ENCODE measurements at places on chromosomes 16 and 17.
A peak's percentile ranks its signal among the peaks of the same experiment; 100 is the strongest.

- DNase-seq: no peak
Measured at GRCh38 chr16:52563767-52564611, 17.0 kb upstream of the TOX3 start.

DNA sequence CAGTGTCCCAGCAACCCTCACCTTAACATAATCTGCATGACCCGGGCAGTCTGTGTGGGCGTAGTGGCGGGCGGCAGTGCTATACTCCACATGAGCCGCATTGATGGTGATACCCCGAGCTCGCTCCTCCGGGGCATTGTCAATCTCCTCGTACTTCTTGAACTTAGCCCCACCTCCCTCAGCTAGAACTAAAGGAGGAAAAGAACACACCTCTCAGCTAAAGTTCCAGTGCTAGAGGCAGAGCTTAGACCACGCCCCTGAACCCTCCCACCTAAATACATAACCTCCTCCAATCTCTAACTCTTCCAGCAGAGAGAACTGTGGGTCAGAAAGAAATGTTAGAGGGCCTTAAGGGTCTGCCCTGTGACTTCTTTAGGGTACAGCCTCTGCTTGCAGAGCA lies 855 bp downstream of the TUFM start:
- no peak for DNase-seq

- no peak for DNase-seq
Measured at GRCh38 chr17:18928628-18929125, 23.3 kb upstream of the SLC5A10 start.

GRCh38 chr17:32880671-32881453 lies 3.9 kb upstream of the MYO1D start:
- no peak for DNase-seq

DNA sequence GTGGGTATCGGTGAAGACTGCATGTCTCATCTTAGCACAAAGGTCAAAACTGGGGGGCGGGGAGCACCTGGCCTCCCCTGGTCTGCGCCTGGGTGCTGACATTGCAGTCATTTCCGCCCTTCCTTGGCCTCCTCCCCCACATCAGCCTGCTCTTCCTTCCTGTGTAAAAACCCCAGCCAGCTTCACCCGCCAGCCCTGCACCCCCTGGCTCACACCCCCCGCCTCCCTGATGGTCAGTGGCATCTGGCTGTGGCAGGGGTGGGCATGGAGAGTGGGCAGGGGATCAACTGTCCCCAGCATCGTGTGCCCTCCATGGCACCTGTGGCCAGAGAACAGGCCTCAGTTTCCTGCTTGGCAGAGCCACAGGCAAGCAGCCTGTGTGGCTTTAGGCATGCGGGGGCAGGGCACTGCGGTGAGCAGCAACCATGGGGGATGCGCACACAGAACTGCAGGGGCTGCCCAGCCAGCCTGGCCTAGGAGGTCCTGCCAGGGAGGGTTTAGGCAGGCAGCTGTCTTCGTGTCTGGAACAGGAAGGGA lies 26.5 kb upstream of the LASP1NB start:
- DNase-seq: no peak

DNA sequence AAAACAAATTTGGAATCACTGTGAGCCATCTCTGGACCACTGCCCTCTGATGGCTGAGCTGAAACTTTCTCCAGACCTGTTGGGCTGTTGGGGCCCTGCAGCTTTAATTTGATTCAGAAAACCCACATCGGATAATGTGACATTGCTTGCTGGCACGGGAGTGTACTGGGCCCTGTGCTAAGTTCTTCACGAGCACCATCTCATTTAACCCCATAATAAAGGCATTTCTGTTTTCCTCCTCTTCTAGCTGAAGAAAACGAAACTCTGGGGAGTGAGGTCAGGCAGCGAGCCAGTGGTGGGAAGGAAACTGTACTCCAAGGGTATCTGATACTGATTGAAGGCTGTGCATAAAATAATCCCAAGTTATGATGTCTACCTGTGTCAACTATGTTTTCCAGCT lies 34.5 kb upstream of the TNRC6A start:
- DNase-seq: no peak

DNA sequence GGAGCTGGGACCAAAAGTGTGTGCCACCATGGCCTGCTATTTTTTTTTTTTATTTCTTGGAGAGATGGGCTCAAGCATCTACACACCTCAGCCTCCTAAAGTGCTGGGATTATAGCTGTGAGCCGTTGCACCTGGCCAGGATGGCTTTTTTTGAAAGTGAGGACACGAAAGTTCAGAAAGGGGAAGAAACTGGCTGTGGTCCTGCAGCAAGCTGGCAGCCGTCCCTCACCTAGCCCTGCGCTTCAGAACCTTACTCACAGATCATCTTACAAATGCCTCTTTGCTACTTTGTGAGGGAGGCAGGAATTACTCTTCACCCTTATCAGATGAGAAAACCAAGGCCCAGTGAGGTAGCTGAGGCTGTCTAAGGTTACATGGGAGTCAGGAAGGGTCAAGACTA lies 4.5 kb upstream of the PPY start:
- DNase-seq: no peak

DNA sequence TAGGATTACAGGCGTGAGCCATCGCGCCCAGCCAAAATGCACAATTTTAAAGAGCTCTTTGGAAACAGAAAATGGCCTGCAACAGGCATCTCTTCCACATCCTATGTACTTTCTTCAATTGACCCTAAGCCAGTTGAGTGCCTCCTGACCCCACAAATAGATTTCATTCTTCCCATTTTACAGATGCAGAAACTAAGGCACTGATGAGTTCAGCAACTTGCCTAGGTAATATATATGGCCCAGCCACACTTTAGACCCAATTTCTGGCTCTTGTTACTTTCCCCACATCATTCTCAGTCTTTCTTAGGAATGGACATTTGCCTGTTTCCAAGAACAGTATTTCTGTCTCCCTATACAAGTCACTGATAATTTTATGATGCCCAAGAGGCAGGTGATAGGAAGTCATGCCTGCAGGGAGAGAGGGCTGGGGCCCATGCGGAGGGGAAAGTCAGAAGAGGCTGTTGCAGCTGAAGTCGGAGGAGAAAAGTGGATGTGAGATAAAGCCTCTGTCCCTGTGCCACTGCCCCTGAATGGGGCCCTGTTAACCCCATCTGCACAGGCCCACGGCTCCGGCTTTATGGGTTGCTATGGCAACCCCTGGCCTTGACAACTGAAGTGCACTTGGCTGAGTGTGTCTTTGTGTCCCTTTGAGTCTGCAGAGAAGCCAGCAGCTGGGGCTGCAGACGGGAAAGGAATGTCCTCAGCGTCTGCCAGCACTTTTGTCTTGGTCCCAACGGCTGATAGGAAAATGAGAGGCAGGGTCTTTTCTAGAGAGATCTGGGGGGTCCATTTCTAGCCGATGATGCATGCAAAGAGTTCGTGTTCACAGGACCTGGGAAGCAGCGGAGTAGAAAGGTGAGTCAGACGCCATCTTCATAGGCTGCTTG lies 45.9 kb downstream of the ABAT start:
- no peak for DNase-seq

GRCh38 chr17:49162866-49163265 lies 30.3 kb downstream of the B4GALNT2 start:
- no peak for DNase-seq

GRCh38 chr17:14831491-14831890 lies 433.6 kb downstream of the PMP22 start:
- no peak for DNase-seq

- DNase-seq: no peak
Measured at GRCh38 chr17:75250009-75250471, 11.4 kb downstream of the GGA3 start.

GRCh38 chr17:75877752-75878173 lies 618 bp downstream of the TRIM47 start:
- no peak for DNase-seq

GRCh38 chr16:87203060-87203656 lies 114.0 kb downstream of the C16orf95 start:
- DNase-seq: peak; percentile 75

DNA sequence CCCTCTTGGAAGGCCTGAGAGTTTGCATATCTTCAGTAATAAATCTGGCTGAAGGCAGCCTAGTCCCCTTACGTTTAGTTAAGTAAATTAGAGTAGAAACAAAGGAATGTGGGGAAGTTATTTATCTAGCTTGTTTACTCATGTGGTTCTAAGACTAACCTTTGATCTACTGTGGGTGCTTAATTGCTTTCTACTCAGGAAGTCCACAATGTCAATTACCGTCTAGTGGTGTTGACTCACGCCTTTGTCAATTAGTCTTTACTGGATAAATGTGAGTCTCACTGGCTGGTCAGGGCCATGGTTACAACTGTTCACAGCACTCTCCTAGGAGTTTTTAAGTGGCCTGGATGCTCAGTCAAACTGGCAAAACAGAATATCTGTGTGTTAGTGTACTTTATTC lies 2338.4 kb downstream of the TP53TG3F start:
- no peak for DNase-seq

DNA sequence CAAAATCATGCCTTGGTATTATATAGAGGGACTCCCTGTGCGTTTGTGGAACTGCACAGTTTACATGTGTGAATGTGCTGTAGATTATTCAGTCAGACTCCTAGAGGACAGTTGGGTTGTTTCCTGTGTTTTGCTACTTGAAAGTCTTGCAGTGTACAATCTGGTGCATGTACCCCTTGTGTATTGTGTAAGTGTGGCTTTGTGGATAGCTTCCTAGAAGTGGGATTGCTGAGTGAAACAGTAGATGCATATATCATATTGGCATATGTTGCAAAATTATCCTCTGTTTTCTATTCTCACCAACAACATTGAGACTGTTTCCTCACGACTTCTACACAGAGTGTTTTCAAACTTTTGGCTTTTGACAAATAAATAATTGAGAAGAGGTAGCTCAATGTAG lies 263.7 kb downstream of the MAP2K6 start:
- no peak for DNase-seq

DNA sequence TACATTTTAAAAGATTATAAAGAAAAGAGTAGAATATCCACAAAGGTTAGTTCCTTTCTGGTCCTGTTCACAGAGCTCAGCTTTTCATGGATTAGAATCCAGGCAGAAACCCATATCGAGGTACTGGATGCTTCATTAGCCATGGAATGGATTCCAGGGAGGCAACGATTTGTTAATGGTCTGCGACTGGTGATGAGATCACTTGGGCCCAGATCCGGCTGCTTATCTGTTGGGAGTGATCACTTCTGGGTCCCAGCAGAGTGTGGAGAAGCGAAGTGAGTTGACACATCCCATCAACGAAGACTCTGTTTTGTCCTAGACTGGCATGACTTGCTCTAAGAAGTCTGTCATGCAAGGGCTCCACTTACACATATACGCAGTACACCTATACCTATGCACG lies 165.8 kb downstream of the MAF start:
- DNase-seq: no peak

DNA sequence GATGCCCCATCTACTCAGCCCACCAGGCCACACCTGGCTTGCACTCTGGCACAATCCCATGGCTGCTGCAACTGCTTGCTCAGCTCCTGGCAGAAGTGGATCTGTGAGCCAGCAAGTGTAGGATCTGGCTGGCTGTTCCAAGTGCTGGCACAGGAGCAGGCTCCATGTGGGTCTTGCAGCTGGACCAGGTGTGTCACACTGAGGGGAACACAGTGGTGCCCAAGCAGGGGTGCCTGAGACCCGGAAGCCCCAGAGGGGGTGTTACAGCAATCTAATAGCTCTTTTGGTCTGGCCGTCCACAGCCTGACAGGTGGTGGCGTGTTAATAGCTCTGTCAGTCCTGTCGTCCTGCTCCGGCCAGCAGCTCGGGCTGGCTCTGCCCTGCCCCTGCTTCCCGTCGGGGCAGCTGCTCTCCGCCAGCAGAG lies 19.6 kb upstream of the GOT2 start:
- no peak for DNase-seq

- no peak for DNase-seq
Measured at GRCh38 chr16:86824751-86825296, 246.5 kb downstream of the FOXL1 start.

GRCh38 chr17:30336369-30337171 lies 2.7 kb upstream of the TMIGD1 start:
- DNase-seq: no peak

DNA sequence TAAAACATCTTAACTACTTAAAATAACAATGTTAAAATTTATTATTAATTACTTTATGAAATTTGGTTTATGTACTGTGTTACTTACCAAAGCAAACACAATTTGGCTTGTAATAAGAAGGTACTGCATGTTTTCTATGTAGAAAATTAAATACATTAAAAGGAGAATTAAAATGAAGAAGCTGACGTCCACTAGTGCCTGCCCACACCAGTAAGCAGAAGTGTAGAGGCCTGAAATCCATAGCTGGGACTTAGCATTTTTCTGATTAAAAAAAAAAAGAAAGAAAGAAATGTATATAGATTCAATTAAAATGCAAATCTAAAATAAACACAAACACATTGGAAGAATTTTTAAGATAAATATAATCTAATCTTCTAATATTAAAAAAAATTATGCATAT lies 35.8 kb upstream of the ABCA9 start:
- no peak for DNase-seq

DNA sequence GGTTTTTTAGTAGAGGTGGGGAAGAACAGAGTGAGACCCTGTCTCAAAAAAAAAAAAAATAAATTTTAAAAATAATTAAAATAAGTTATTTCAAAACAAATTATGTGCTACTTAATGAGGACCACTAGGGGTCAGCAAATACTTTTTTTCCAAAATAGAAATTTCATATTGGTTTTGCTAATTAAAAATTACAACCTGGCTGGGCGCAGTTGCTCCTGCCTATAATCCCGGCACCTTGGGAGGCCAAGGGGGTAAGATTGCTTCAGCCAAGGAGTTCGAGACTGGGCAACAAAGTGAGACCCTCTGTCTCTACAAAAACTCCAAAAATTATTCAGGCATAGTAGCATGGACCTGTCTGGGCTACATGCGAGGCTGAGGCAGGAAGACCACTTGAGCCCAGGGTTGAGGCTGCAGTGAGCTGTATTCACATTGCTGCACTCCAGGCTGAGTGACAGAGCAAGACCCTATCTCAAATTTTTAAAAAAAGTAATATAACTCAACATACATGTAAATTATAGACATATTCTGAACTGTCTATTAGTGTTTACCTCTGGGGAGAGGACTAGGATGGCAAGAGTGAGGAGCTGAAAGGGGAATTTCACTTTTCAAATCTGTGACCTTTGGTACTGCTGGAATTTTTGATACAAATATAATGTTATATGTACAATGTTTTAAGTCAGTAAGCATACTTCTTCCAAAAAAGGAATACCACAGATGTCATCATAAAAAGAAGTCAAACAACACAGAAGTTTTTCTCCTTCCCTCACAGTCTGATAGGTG lies 8.1 kb downstream of the MEIOB start:
- no peak for DNase-seq

DNA sequence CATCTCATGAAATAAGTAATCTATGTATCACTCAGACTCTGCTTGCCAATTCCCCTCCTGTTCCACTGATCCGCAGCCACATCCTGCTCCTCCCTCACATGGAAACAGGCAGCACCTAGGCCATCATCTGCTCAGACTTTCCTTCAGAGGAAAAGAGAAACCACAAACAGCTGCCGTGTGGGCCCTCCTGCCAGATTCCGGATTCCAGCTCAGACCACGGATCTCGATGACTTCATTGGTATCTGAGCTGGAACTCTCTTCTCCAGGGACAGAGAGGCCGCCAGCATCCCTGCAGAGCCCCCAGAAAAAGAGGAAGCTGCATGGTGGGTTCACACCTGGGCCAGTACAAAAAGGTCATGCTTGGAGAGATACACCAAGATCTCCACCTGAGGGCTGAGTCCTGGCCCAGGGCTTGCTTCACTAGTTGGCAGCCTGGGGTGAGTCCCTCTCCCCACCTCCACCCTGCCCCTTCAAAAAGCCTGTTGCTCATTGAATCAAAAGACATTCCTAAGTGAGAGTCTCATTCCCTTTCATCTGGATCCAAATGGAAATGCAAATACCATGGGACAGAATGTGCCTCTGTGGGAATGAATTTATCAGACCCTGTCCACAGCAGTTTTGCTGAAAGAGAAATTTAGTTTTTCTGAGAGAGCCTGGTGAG lies 47.2 kb downstream of the HOXB1 start:
- peak; percentile 10 for DNase-seq
